ENCODE measurements at places on chromosomes 11 and 22. TPM values are rescaled to one million over a fixed set of nuclear protein-coding genes. Genes with fewer than 3 reads are reported as not detected.

Gene C1QTNF4
- total RNA-seq = 0.47 TPM

GRCh38 chr22:44184006-44184405 lies 3.3 kb downstream of the PARVG start:
- DNase-seq = no peak

- DNase-seq = no peak
Measured at GRCh38 chr11:59479906-59480305, 6.8 kb downstream of the OR4D10 start.

Gene TXNRD2
- total RNA-seq = 20.7 TPM

DNA sequence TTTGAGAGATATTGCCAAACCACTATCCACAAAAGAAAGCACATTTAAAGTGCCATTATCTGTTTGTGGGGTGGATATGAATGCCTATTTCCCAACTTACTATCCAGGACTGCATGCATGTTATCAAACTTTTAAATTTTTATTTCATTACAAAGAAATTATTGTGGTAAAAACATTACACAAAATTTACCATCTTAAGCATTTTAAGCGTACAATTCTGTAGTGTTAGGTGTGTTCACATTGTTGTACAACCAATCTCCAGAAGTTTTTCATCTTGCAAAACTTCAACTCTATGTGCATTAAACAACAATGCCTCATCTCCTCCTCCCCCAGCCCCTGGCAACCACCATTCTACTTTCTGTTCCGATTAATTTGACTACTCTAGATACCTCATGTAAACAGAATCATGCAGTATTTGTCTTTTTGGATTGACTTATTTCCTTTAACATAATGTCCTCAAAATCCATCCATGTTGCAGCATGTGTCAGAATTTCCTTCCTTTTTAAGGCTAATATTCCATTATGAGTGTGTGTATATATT lies 17.6 kb upstream of the CD44 start:
- no peak for DNase-seq

- DNase-seq = no peak
Measured at GRCh38 chr11:70760416-70761020, 362.2 kb downstream of the CTTN start.

Gene KRTAP5-10
- not detected for total RNA-seq

DNA sequence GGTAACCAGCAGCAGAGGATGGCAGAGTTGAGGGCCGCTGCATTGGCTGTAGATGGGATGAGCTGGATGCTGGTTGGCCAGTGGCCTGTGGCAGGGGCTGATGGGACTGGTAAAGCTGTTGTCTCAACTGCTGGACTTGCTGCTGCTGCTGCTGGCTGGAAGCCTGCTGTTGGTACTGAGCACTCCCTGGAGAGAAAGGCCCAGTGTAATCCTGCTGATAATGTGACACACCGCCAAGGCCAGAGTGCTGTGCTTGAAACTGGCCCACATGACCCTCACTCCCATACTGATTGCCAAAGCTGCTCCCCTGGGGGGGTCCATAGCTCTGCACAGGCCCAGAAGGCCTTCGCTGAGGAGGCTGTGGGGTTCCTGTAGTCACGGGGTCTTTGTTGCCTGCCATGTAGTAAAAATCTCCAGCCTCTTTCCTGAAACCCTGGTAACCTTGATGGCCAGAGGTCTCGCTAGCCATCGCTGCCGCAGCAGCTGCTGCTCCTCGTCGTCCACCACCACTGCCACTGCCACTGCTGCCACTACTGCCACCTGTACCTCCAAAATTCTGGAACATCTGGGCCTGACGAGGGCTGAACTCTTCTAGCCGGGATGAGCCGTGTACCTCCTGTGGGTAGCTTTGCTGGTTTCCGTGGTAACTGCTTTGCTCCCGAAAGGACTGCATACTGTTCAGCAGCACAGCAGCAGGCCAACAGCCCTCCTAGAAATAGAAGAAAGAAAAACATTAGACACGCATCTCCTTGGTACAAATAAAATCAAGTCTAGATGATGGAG lies 55.6 kb downstream of the TCF20 start:
- no peak for DNase-seq

GRCh38 chr11:35035894-35036408 lies 103.0 kb upstream of the CD44 start:
- no peak for DNase-seq

DNA sequence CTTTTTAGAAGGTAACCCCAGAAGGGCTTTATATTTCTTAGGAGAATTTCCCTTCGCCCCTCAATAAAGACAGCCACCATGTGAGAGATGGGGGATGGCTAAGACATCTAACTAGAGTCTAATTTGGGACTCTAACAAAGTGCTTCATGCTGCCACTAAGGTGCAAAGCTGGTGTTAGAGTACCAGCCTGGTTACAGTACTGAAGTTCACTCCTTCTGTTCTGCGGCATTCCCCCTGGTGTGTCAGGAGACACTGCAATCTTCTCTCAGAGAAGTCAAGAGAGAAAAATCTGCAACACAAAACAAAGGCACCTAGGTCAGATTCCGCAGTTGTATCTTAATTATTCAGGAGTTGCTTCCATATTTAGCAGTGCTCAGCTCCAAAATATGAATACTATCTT lies 603.0 kb upstream of the CADM1 start:
- DNase-seq = no peak

DNA sequence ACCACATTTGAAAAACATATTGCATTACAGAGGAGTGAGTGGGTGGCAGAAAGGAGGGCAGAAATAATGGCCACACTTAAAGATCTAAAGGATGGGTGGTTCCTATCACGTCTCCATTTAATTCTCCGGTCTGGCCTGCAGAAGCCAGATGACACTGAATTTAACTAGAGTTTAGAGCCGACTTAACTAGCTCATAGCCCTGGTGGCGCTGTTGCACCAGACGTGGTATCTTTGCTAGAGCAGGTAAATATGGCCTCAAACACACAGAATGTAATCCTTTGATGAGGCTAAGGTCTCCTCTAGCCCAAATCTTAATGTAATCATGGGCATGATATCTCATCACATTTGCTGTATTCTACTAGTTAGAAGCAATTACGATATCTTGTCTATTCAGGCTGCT lies 51.5 kb upstream of the GAL start:
- peak; percentile 55 for DNase-seq

DNA sequence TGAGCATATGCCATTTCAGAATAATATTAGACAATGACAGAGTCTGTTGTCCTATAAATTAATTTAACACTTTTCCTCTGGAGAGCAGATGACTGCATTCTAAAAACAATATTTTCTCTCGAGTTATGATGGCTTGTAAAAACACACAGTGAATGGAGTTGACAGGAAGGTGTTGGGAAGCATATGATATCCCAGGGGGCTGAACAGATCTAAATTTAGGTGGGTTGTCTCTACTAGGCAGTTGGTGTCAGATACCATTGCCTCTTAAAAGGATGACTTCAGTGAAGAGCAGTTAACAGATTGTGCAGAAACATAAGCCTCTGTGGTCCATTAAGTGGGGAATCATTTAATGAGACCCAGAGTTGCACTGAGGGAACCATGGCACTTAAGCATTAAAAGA lies 30.7 kb downstream of the SVIP start:
- DNase-seq = no peak

Gene UPK3A
- not detected for total RNA-seq

Gene ASPHD2
- total RNA-seq = 9.3 TPM

GRCh38 chr11:91081440-91082043 lies 858.7 kb upstream of the CHORDC1 start:
- DNase-seq = no peak

Gene KRTAP5-7
- total RNA-seq = not detected

GRCh38 chr11:89177691-89178231 lies at the start of gene TYR:
TYR (plus strand) TSS chr11:89177875; CDS start chr11:89177954, 79 bp downstream.
- no peak for DNase-seq

Gene CABP4
- total RNA-seq = 2.8 TPM

Gene NRGN
- 5.3 TPM for total RNA-seq

GRCh38 chr11:35236667-35237003 lies 97.7 kb downstream of the CD44 start:
- DNase-seq = no peak

DNA sequence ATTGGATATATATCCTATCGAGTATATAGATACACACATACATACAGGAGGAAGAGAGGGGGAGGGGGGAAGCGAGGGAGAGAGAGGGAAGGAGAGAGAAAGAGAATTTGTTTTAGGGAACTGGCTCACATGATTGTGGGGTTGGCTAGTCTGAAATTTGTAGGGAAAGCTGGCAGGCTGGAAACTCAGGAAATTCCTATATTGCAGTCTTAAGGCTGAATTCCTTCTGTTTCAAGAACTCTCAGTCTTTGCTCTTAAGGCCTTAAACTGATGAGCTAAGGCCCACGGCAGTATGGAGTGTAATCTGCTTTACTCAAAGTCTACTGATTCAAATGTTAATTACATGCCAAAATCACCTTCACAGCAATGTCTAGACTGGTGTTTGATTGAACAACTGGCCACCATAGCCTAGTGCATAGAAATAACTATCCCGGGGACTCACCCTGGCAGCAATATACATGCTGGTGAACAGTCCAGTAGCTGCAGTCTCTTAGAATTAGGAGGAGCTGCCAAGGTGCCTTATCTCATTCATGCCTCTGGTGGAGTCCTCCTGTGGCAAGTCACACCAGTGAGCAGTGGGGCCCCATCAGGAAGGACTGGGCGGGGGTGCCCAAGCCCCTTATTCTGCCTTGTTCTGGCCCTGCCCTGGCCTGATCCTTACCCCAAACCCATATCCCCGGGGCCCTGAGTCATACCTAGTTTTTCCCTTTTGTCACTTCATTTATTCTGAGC lies 59.7 kb upstream of the AMPD3 start:
- DNase-seq = no peak

DNA sequence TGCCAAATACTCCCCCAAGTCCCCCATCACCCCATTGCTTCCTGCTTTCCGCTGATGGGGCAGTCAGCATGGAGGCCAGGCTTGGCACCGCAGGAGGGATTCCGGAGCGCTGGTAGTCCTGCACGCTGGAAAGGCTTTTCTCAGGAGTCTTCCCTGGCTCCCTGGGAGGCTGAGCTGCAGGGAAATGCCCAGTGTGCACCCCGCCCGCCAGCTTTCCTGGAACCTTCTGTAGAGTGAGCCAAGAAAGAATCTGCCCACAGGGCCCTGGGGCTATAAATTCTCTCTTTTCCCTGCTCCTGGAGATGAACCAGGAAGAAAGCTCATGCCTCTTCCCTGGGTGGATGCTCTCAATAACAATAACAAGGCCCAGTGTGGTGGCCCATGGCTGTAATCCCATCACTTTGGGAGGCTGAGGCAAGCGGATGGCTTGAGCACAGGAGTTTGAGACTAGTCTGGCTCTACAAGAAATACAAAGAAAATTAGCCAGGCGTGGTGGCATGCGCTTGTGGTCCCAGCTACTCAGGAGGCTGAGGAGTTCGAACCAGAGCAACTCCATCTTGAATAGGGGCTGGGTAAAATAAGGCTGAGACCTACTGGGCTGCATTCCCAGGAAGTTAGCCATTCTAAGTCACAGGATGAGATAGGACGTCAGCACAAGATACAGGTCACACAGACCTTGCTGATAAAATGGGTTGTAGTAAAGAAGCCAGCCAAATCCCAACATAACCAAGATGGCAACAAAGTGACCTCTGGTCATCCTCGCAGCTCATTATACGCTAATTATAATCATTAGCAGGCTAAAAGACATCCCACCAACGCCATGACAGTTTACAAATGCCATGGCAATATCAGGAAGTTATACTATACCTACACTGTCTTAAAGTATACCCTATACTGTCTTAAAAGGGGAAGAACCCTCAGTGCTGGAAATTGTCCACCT lies 46.4 kb upstream of the FTH1 start:
- DNase-seq = no peak

- DNase-seq = no peak
Measured at GRCh38 chr11:102664001-102664752, 39.0 kb upstream of the MMP20 start.

- no peak for DNase-seq
Measured at GRCh38 chr22:43092085-43092484, 2.9 kb upstream of the TTLL1 start.

DNA sequence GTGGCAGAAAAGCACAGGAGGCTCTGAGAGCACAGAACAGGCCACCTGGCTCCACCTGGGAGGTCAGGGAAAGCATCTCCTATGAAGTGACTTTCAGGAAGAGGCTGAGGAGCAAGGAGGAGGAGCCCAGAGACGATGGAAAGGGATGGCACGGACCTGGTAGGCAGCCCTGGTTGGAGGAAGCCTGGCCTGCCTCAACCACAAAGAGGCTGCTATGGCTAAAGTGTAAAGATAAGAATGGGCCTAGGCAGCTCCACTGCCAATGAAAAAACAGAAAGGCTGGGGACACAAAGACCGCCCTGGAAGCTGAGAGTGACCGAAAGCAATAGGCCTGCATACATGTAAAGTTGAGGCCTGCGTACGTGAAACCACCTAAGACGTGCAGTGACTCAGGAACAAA lies 31.2 kb upstream of the ETS1 start:
- no peak for DNase-seq

GRCh38 chr11:18013790-18014507 lies 1.1 kb upstream of the SERGEF start:
- DNase-seq = no peak

Gene TREH
- total RNA-seq = not detected

DNA sequence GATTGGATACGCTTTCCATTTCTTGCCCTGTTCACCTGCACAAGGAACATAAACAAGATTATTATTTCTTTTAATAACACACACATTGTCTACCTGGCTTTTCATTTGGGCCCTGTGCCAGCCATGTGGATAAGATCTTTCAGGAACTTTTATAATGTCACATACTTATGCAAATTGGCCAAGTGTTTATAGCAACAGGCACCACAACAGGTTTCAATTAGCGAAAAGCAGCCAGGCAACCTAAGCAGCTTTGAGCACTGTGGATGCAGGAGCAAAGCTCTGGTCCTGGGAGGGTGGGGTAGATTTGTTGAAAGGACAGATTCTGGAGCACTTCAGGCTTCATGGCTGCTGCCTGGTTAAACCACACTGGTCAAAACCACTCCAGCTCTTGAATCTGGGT lies 217.4 kb downstream of the BARX2 start:
- DNase-seq = no peak

GRCh38 chr11:61710019-61710418 lies 29.8 kb downstream of the DAGLA start:
- no peak for DNase-seq

DNA sequence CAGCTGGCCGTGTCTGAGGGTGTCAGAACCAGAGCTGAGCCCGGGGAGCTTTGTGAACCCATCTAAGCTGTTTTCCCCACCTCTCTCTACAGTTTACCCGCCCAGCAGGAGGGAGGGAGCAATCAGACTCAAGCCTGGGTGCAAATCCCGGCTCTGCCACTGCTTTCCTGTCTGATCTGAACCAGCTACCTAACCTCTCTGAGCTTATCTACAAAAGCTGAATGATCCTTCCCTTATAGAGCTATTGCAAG lies 252 bp downstream of the APOL2 start:
- DNase-seq = peak; percentile 45

Data from activated naive CD8-positive, alpha-beta T cell treated with anti-CD3 and anti-CD28 coated beads, Interleukin-2, amount 10 ng/mL, durations not matched to agents 7 days and 5 days (primary cell).